ENCODE measurements at places on chromosomes 1 and 21. TPM values are rescaled to one million over a fixed set of nuclear protein-coding genes. Genes with fewer than 3 reads are reported as not detected.

KCND3 gene
- total RNA-seq, result not detected

GSTM1 gene
- total RNA-seq, result 12.2 TPM

KIF2C gene
- total RNA-seq, result 38.6 TPM

WDTC1 gene
- total RNA-seq, result 18.1 TPM

OR2G6 gene
- total RNA-seq, result not detected

DPT gene
- total RNA-seq, result not detected

USH2A gene
- total RNA-seq, result not detected

PRDX1 gene
- 669 TPM for total RNA-seq

MEGF6 gene
- 24.7 TPM for total RNA-seq

PSMB2 gene
- total RNA-seq, result 36.4 TPM

CACNA1E gene
- total RNA-seq, result not detected

CYP4A11 gene
- not detected for total RNA-seq

S100A11 gene
- 145 TPM for total RNA-seq

LGALS8 gene
- total RNA-seq, result 81.7 TPM

THEM5 gene
- not detected for total RNA-seq

MYBPH gene
- not detected for total RNA-seq

CBR3 gene
- 19.2 TPM for total RNA-seq

FNDC10 gene
- total RNA-seq, result 0.65 TPM

AMY2A gene
- total RNA-seq, result not detected

VANGL2 gene
- total RNA-seq, result not detected

PRAMEF12 gene
- total RNA-seq, result not detected

COL24A1 gene
- 0.07 TPM for total RNA-seq

CR2 gene
- total RNA-seq, result not detected

KRTAP7-1 gene
- not detected for total RNA-seq

AMY1A gene
- not detected for total RNA-seq

AADACL3 gene
- total RNA-seq, result not detected

TCEA3 gene
- 0.53 TPM for total RNA-seq

NTMT2 gene
- not detected for total RNA-seq

TEKT2 gene
- total RNA-seq, result not detected

HFM1 gene
- 0.40 TPM for total RNA-seq

SLC35F3 gene
- not detected for total RNA-seq

INTS11 gene
- 71.4 TPM for total RNA-seq

MX2 gene
- 0.13 TPM for total RNA-seq

SPRR2B gene
- not detected for total RNA-seq

SDC3 gene
- total RNA-seq, result 16.6 TPM

HRNR gene
- total RNA-seq, result not detected

TEX38 gene
- total RNA-seq, result not detected

Data from thoracic aorta endothelial cell (primary cell).